ENCODE measurements at places on chromosomes 3 and 15. TPM values are rescaled to one million over a fixed set of nuclear protein-coding genes. Genes with fewer than 3 reads are reported as not detected.
A peak's percentile ranks its signal among the peaks of the same experiment; 100 is the strongest.

The AGBL1 gene
- total RNA-seq: not detected

DNA sequence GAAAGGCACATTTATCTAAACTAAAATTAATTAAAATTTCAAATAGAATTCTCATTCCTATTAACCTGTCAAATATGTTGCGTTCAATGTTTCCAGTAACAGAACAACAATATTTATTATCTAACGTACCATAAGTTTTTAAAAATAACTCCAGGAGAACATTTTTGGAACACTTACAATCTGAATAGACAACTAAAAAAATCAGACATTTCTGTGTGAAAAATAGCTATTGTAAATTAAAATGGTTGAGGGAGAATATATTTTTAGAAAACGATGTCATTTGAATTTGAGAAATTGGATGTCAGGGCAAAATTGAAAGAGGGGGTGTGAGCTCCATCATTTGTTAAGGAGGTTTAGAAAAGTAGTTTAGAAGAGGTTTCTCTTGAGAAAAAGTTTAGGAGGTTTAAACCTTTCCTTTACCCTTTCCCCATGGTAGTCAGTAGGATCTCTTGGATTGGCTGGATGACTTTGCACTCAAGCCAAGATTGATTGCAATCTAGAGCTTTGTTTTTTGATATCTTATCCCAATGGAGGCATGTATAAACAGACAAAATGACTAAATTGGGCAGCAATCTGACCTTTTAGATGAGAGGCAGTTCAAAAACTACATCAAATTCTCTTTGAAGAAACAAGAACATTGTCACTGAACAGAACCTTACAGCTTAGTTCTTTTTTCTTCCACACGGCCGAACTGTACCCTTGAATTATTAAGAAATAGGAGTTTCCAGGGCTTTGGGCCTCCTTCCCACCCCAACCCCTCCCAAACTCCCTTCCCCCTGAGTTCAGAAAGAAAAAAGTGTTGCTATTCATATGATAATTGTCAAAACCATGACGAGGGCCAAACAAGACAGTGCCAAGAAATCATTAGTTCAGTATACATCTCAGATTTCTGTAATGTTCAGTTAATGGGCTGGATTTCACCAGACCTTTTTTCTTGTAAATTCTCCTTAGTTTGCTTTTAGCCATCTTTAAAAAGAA lies 79.7 kb upstream of the CDIN1 start:
- peak; percentile 56 for DNase-seq

The EPHB1 gene
- 0.50 TPM for total RNA-seq

GRCh38 chr15:67290319-67290718 lies 35.7 kb downstream of the IQCH start:
- peak; percentile 34 for DNase-seq

Data from fibroblast of lung (primary cell).